ENCODE measurements at places on chromosomes 1 and 21.
A peak's percentile ranks its signal among the peaks of the same experiment; 100 is the strongest.

DNA sequence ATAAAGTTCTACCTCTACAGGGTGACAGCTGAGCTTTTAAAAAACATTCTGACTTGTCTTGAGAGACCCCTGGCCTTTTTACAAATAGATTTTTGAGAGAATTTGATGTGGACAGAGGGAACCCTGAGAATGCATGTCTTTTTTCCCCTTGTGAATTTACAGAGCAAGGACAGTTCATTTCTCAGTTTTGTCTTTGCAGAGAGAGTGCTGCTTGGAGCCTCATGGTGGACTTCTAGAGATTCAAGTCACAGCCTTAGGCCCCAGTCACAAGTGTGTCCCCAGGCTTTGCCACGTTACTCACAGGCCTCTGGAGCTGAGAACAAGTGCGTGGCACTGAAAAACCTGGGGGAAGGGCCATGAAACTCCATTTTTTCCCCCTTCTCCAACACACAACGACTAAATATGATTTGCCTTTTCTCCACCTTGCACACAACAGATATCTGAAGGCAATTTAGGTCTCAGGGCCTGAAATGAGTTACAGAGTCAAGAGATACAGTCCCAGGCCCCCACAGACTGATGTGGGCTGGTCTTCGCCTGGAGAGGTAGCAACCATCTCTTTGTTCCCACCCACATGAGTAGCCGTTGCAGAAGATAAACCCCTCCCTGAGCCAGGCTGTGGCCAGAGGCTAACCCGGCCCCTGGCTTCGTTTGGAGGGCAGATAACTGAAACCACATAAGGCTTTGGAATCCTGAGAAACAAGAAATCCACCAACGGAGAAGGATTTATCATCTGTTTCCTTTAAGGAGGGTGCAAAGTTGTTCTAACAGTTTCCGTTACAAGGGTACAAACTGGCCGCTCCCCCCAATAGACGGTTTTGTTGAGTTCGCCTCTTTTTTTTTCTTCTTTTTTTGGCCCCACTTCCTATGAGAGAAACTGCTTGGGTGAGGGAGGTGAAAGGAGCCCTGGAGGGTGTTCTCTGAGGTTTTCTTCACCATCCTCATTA is 1.0 kb upstream of the PIGV start:
- DNase-seq = no peak

GRCh38 chr21:25564349-25564948 is 42.8 kb downstream of the MRPL39 start:
- no peak for DNase-seq

DNA sequence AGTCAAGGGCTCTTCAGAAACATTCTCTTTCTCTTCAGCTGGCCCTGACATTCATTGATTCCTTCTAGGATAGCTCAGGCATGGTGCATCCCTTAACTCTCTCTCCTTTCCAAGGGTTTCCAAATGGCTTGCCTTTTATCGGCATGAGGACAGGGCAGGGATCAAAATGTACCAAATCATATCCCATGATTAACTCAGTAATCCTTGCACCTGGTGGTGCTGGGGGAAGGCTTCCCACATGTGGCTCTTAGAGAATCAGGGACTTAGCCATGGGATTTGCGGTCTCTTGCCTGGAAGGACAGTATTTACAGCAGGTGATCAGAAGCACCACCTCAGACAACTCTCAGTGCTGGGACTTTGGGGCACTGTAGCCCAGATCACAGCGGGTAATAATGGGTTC is 46.2 kb upstream of the EDEM3 start:
- DNase-seq = no peak

- DNase-seq = no peak
These were observed 78.1 kb upstream of the COX20 start for GRCh38 chr1:244757091-244757939.

DNA sequence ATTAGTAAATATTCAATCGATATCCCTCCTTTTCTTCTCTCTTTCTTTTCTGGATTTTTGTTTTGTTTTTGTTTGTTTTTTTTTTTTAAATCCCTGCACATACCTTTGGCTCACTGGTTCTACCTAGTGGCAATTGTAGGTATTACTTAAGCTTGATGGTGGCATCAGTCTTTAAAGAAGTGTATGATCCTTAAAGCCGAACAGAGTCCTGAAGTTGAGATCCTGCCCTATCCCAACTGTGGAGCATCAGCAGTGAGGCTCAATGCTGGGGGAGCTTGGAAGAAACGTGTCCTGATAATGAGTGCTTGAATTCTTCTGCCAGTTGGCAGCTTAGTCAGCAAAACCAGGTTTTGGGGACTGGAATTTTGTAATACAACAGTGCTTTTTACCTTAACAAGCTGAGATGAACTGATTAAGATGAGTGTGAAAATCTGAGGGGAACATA is 60.8 kb downstream of the FASLG start:
- DNase-seq = peak; percentile 9

- no peak for DNase-seq
These were observed 48.8 kb downstream of the SLC9C2 start for GRCh38 chr1:173554089-173554488.

GRCh38 chr1:156740237-156740740 is 599 bp downstream of the MRPL24 start:
- no peak for DNase-seq

DNA sequence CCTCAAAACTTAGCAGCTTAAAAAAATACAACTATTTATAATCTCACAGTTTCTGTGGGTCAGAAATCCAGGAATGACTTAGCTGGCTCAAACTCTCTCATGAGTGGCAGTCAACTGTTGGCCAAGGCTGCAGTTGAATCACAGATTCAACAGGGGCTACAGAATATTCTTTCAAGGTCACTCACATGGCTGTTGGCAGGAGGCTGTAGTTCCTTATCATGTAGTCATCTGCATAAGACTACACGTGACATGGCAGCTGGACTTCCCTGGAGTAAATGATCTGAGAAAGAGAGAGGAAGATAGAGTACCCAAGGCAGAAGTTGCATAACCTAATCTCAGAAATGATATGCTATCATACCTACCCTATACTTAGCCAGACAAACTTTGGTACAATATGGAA is 75.2 kb upstream of the TSPAN2 start:
- DNase-seq = no peak

DNA sequence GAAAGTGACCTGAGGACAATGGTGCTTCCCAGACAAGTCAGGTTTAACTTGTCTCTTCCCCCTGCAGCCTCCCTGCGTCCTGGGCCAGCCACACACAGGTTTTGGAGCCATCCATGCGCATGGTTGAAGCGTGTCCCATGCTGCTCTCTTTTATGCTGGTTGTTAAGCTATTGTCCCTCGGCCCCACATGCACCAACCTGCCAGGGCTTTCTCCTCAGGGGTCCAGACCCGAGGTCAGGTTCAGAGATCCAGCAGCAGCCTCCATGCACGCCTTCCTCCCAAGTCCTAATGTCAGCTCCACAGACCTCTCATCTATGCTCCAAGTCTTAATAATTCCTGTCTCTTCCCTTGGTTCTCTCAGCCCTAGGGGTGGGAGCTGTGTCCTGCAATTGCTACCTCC is 1.6 kb downstream of the ABCA4 start:
- DNase-seq = no peak

GRCh38 chr1:39788758-39789570 is at the start of gene BMP8B:
Gene BMP8B (minus strand): TSS chr1:39788865. CDS start chr1:39788485, 380 bp downstream.
- DNase-seq = peak; percentile 79

DNA sequence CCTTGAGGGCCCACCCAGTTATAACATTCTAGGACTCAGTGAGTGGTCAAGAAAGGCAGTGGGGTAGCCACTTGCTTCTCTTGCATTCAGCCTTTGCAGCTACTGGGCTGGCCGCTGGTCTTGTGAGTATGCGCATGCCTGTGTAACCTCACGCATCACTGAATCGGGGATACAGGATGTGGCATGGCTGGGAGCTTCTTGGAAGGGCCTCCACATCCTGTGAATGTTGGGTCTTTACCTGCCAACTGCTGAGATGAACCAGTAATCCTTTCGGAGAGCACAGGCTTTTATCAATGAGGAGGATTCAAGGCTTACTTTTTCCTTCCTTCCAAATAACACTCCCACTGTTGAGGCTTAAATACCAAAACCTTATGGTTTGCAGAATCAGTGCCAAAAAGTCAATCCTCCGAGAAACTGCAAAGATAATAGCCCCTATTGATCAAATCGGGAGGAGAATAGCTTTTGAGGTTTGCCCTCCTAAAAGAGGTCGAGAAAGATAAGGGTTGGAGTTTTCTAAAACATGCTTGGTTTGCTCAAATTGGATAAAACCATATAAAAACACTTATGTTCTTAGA is 198.9 kb upstream of the UBE2U start:
- DNase-seq = no peak

GRCh38 chr1:6822530-6823359 is 37.5 kb downstream of the CAMTA1 start:
- DNase-seq = peak; percentile 27

GRCh38 chr1:195186544-195186943 is 1421.7 kb downstream of the KCNT2 start:
- DNase-seq = no peak

GRCh38 chr1:30662291-30662840 is 61.0 kb downstream of the MATN1 start:
- no peak for DNase-seq

GRCh38 chr1:154835531-154836324 is 34.4 kb downstream of the KCNN3 start:
- DNase-seq = no peak

DNA sequence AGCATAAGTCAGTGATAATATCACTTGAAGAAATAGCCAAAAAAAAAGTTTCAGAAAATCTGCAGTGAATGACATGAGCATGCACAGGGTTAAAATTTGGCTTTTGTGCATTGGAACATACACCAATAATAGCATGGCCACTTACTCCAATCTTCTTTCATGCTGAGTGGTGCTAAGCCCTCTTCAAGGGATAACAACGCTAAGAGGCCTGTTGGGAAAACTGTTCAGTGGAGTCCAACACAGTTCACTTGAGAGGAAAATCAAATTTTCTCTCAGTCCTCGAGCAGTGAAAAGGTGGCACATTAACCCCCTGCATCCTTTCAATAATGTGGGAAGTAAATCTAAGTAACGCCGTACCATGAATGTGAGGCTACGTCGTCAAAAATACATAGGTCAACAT is 264.7 kb downstream of the SPATA17 start:
- DNase-seq = peak; percentile 8

DNA sequence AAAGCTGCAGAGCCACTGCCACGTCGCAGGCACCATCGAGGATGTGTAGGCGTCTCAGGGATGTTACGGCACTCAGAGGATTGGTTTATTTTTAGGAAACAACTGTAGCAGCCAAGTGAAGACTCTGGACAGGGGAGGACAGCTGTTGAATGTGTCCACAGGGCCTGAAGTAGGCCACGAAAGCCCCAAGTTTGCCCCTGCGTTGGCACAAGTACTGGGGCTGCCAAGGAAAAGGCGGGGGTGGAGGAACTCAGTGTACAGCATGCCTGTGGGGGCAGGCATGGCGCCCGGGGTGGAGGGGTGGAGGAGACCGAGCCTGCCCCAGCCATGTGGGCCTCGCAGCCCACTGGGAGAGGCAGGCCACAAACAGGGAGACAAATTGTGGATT is 89.7 kb downstream of the ADARB1 start:
- DNase-seq = no peak

DNA sequence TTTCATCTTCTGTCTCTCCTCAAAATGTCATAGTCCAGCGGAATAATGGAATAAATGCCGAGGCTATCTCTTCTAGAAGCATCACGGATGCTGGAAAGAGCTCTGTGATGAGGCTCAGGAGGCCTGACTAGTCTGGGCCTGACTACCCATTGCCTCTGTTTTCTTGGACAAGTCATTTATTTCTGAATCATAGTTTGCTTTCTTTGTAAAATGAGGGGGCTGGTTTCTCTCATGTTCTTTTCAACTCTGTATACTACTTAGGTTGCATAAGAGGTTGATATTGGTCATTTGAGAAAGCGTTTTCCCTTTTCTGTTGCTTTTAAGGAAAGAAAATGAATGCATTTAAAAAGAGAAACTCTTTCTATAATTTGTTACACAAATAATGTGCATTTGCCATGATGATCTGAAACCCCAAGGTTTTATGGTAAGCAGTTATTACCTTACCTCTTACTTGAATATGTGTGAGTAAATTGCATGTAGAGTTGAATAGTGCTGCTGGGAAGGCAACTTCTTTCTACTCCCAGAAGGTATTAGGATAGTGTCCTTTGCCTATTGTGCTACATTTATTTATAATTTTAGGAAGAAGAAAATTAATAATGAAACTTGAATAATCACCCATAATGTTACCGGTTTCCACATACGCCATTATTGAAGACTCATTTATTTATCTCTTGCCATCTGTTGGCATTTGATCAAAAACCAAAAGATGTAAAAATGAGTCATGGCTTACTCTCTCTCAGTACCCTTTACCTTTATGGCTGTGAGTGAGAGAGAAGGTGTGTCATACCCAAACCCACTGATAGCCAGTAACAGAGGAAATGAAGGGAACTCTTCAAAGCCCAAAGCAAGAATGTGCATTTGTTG is 179.1 kb downstream of the FASLG start:
- no peak for DNase-seq

DNA sequence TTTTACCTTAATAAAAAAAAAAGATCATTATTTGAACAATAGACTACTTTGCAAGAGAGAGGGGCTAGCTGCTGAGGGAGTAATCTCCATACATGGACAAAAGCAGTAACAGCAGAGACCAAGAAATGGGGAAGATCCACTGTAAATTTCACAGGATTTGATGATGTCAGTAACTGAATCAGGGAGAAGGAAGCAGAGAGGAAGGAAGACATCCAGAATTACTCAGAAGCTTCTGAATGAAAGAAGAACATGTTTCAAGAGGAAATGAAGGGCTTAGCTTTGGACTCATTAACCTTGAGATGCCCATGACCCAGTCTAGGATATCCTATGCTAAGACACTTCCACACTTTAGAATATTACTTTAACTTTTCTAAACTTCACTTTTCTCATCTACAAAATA is 60.4 kb downstream of the SLC44A5 start:
- DNase-seq = no peak

GRCh38 chr1:11645670-11646265 is 8.5 kb downstream of the FBXO2 start:
- DNase-seq = peak; percentile 75

DNA sequence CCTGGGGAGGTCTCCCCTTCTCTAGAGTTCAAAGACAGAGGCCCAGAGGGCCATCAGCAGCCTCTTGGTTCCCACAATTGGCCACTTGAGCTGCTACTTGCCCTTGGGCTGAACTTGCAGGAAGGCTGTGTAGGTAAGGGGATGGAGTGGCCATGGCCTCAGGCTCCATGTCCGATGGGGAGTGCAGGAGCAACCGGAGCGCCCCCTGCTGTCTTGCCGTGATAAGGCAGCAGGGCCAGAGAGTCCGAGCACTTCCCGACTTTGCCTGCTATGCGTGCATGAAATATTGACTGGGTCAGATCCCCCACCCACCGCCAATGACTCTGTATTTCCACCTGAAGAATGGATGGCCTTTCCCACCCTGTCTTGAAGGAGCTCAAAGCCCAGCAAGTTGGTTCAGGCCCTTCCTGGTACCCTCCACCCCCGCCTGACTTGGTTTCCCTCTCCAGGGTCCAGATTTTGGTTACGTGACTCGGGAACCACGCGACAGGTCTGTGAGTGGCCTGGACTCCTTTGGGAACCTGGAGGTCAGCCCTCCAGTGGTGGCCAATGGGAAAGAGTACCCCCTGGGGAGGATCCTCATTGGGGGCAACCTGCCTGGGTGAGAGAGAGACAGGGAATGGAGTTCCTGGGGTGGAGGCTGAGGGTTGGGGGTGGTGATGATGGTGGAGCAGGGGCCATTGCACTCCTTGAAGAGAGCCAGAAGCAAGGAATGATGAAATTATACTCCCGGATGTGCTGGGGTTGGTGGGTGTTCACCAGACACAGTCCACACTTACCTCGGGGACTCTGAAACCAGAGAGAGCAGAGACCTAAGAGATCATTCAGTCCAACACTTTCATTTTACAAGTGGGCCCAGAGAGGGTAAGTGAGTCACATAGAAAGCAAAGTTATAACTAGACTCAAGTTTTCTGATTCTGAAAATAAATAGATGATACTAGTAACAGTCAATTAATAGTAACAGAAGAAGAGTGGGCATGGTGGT is 25.6 kb downstream of the PADI3 start:
- DNase-seq = peak; percentile 15
